ENCODE measurements at places on chromosomes 4 and X.

DNA sequence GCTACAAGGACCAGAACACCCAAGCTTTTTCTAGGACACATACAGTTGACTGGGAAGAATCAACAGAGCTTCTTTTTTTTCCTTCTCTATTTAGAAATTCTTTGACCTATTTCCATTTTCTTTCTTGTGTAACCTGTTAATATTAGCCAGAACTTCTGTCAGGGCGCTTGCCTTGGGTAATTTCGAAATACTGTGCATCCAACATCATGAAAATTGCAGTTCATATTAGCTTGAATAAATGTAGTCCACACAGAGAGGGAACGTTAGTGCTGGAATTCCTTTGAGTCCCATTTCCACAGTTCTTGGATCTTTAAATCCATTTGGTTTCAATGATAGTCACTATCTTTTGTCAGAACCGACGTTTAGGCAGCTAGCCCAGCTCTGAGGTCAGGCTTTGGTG is 141.8 kb downstream of the MXRA5 start:
- DNase-seq, result no peak

DNA sequence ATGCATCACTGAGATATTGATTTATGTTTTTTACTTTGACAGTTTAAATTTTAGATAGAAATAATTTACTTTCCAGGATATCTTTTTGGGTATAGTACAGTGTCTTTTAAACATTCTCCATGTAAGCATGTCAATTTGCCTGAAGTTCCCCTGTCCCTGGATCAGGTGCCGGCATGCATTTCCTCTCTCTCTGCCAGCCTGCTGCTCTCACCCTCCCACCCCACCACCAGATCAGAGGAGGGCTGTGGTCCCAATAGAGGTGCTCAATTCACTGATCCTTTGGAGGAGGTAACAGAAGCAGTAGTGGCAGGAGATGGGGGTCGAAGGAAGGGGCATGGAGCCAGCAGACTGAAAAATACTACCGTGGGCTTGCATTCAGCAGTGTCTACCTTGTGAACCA is 28.3 kb upstream of the DSPP start:
- DNase-seq, result no peak

- DNase-seq, result peak; percentile 7
Observed at GRCh38 chr4:67465032-67465762, 80.1 kb downstream of the CENPC start.

- DNase-seq, result no peak
Observed at GRCh38 chr4:72006586-72006985, 25.2 kb upstream of the NPFFR2 start.

DNA sequence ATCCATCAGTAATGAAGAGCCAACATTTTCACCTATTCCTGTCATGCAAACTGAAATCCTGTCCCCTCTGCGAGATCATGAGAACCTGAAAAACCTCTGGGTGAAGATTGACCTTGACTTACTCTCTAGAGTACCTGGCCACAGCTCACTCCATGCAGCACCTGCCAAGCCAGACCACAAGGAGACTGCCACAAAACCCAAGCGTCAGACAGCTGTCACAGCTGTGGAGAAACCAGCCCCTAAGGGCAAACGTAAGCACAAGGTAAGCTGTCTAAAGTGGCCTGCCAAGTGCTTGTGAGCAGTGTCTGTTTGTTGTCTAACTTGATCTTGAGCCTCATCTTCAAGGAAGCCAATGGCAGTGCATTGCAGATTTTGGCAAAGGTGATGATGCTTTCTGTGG is 455.9 kb downstream of the AFF2 start:
- DNase-seq, result no peak

GRCh38 chr4:163665521-163666331 is 171.2 kb downstream of the TMA16 start:
- no peak for DNase-seq

DNA sequence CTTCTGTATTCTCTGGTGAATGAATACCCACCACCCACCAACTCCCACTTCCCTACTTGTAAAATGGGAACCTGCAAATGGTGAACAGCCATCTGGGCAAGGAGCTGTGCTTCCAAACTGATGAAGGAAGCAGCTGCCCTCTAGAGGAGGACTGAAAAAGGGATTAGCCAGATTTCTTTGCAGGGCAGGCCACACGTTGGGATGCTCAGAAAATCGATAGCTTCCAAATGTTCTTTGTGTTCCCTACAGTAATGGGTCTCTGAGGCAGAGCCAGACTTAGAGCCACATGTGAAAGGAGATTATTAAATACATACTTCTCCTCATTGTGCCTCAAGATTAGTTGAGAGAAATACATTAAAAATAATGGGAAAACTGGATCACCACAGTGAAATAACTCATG is 39.3 kb upstream of the LPAR4 start:
- DNase-seq, result no peak

DNA sequence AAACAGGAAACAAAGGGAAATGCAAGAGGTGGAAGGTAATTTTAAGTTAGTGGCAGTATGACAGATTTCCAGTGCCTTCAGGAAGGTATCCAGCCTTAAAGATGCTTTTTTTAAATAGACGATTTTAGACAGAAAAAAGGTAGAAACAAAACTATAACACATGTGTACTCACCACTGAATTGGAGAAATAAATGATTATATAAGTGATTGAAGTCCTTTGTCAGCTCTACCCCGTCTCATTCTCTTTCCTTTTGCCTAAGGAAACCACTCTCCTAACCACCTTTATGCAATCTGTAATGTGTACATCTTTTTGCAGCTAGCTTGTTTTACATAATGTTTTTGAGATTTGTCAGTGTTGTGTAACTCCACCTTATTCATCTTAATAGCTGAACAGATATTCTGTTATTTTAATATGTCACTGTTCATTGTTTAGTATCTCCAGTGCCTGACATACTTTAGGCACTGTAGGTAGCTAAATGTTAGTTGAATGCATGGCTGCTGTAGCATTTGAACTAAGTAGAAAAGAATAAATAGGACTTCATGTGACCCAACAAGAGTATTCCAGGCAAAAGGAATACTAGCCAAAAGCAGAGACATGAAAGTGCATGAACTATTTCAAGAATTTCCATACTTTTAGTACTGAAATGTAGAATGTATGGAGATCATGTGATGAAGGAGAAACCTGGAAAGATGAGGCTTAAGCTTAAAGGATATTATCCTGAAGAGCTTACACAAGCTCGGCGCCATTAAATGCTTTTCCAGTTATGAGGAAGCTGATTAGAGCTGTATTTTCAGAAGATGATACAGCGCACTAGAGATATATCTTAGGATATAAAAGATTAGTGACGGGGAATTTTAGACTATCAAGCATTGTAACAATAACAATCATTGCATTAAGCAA is 865 bp downstream of the FAM200B start:
- DNase-seq, result no peak

DNA sequence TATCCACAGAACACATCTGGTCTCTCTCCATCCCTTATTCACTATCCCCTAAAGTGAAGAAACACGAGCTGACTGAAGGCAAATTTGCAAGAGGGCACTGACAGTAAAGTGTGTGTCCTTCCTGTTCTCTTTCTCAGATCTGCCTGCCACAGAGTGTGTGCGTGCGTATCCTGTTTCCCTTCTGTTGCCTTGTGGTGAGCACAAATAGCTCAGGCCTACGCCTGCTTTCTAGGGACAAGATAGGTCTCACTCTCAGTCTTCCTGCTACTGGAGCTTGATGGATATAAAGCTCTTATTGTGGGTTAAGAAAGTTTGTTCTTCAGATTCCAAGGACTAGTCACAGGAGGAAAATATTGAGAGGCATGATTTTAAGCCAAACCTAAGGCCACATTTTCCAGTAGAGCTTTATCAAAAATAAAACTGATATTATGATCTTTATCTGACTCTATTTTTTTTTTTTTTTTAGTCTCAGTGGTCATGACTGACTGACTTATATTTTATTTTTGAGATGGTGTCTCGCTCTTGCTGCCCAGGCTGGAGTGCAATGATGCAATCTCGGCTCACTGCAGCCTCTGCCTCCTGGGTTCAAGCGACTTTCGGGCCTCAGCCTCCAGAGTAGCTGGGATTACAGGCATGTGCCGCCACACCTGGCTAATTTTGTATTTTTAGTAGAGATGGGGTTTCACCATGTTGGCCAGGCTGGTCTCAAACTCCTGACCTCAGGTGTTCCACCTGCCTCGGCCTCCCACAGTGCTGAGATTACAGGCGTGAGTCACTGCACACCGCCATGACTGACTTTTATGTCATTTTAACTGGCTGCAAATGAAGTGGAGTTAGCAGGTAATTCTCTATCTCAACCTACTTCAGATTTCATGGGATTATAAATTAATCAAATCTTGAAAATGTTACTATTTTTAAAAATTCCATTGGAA is 140.3 kb upstream of the SH3RF1 start:
- peak; percentile 40 for DNase-seq

DNA sequence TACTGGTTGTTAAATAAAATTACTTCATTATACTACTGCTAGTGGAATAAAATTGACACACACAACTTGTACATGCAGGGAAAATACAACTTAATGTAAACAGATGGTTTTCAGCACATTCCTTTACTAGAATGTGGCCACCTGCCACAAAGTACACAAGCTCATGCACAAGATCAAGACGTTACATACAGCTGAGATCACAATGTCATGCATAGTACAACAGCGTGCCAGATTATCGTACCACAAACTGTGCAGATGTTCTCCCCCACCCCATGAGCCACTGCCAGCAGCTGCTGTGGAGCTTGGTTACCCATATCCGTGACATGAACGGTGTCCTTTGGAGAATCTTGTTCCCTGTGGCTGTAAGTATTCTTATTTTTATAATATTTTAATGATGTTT is 27.7 kb downstream of the FBXO8 start:
- peak; percentile 10 for DNase-seq

DNA sequence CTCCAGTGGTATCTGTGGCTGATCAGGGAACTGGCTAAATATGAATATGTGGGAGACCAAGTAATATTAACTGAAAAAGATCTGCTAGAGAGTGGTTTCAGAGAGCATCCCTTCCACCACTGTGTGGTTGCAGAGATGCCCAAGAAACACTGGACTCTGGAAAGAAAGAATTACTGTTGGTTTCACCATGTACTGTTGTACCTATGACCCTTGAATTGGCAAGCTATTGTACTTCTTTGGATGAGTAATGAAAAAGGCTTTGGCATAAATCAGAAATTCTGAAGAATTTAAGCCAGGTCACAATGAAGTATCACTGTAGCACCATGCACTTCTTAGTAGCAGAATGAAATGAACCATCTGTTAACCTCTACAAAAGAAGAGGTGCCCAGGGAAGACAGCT is 134.4 kb upstream of the INTU start:
- no peak for DNase-seq

GRCh38 chr4:20249333-20249732 is 2.4 kb upstream of the SLIT2 start:
- peak; percentile 43 for DNase-seq

GRCh38 chrX:107107459-107107858 is 11.2 kb downstream of the RBM41 start:
- no peak for DNase-seq

GRCh38 chr4:37324546-37324945 is 80.0 kb downstream of the NWD2 start:
- DNase-seq, result no peak

GRCh38 chrX:20029728-20030127 is 38.9 kb upstream of the BCLAF3 start:
- DNase-seq, result no peak

DNA sequence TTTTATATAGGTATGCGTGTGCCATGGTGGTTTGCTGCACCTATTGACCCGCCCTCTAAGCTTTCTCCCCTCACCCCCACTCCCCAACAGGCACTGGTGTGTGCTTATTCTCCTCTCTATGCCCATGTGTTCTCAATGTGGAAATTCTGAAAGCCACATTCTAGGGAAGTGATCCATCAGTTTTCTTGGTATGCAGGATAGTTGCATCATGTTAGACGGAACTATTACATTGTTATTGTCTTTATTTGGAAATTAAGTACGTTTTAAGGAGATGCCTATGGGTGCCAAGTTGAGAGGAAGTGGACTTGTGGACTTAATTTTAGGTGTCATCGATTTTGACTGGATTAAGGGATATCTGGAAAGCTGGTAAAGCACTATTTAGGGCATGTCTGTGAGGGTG is 204.6 kb downstream of the RBM46 start:
- no peak for DNase-seq

GRCh38 chrX:119784747-119785446 is 6.5 kb downstream of the RPL39 start:
- DNase-seq, result peak; percentile 28

- peak; percentile 81 for DNase-seq
Observed at GRCh38 chr4:161133586-161134276, 1030.1 kb downstream of the FSTL5 start.

- no peak for DNase-seq
Observed at GRCh38 chr4:160423879-160424451, 1321.1 kb downstream of the RAPGEF2 start.

GRCh38 chrX:131626681-131627296 is 82.9 kb downstream of the OR13H1 start:
- DNase-seq, result no peak

GRCh38 chr4:41425650-41426049 is 112.3 kb upstream of the LIMCH1 start:
- DNase-seq, result no peak

DNA sequence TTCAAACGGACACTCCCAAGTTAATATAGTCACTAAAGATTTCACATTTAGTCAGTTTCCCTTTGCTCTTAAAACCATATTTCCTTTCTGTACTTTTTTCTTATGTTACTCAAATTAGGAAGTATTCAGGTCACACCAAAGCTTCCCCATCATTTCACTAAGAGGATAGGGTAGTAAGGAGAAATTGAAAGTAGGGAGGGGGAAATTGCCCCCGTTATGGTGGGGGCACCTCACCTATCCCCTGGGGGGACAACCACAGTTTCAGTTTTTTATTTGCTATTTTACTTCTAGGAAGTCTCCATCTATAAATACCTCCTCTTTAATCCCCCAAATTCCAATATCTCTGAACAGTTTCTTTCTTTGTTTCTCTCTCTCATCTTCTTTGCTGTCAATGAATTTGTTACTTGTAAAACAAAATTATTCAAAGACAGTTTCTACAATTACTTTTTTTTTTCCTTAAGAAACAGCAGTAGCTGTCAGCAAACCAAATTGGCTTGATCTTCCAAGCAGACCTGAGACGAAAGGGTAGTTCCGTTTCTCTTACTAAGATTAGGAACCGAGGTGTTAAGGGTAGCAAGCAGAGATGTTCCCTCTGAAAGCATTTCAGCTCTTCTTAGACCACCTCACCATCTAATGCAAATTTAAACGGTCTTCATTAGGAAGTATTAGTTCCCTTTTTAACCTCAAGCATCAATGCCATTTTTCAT is 160.2 kb upstream of the KLF3 start:
- DNase-seq, result no peak

- DNase-seq, result no peak
Observed at GRCh38 chr4:150773729-150774449, 191.9 kb downstream of the MAB21L2 start.

- DNase-seq, result no peak
Observed at GRCh38 chr4:40782876-40783275, 33.1 kb downstream of the NSUN7 start.

Data from NCI-H69 (cell line).